ENCODE measurements at places on chromosomes 7 and 10.

- no peak for DNase-seq
Measured at GRCh38 chr10:124204726-124205125, 111.3 kb upstream of the CHST15 start.

DNA sequence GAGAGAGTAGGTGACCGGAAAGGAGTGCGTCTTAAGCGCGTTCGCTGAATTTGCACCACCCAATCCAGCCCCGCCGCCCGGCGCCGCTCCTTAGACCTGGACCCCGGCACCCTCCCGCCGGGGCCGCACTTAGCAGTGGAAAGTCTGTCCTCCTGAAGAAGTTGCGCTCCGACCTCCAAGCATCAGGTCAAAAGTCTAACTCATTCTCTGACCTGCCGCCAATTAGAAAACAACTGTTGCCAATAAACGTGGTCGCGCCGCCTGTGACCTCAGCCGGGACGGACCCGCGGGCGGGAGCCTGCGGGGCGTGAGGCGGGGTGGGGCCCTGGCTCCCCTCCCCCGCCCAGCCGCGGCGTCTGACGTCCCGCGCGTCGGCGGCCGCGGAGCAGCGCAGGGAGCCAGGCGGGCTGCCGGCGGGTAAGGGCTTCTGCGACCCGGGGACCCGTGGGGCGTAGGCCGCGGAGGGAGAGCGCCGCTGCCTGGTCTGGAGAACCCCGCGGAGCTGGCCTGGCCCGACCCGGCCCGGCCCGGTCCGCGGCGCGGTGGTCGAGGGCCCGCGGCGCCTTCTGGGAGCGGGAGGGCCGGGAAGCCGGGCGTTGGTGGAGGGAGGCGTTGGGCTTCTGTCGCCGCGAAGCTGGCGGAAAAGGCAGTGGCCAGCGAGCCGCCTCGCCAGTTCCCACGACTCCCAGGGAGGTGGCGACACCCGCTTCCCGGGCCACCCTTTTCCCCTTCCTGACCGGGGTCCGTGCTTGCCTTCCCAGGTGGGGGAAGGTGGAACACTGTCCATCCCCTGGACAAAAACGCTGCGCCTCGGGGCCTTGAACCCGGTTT lies at the start of gene BCAP29:
TSS of gene BCAP29 (plus strand) at position 362 of the 831 bp plus-strand sequence. CDS start 527 bp downstream, outside the sequence.
- DNase-seq, result peak; percentile 74

DNA sequence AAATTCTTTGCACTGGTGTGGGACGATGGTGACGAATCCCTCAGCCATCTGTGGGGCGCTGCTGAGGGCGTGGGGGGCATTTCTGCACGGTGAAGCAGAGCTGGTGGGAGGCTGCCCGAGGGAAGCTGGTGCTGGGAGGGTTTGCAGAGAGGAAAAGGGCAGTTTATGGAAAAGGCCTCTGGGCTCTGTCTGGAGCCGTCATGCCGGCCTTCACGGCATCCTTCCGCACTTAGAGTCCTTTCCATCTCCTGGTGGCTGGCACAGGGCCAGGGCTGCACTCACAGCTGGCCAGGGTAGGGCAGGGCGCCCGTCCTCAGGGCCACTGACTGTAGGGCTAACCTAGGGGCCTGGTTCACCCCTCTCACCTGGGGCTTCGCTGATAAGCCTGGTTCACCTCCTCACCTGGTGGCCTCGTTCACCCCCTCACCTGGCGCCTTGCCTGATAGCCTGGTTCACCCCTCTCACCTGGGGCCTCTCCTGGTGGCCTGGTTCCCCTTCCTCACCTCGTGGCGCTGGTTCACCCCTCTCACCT lies 598 bp upstream of the AMZ1 start:
- DNase-seq, result no peak

- no peak for DNase-seq
Measured at GRCh38 chr10:56547163-56547562, 186.1 kb upstream of the ZWINT start.

GRCh38 chr10:131921184-131921583 lies 20.4 kb downstream of the PPP2R2D start:
- no peak for DNase-seq

Measured in A549 (cell line).